ENCODE measurements at places on chromosomes 2 and 18.

GRCh38 chr2:126882736-126883665 lies 15.7 kb upstream of the TEX51 start:
- no peak for DNase-seq

- DNase-seq: peak; percentile 62
These were observed 7.4 kb upstream of the DUSP19 start for GRCh38 chr2:183070942-183071844.

GRCh38 chr2:63661076-63661475 lies 72.3 kb downstream of the MDH1 start:
- DNase-seq: peak; percentile 56

GRCh38 chr2:111936881-111937280 lies 38.5 kb downstream of the MERTK start:
- no peak for DNase-seq

DNA sequence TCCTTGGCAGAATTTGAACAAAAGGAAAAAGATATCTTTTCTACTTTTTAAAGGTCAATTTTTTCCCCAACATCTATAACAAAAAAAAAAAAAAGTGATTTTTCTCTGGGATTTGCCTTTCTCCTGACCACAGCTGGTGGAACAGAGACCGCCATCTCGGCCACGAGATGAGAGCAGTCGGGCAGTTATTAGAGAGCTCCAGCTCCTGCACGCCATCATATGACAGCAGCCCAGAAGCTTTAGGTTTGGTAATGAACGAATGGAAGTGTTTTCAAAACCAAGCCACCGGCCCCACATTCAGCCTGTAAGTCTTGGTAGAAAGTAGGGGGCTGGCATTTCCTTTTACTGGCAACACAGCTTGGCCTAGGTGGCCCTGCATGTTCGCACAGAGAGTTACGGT lies 94.9 kb upstream of the FZD7 start:
- DNase-seq: no peak

DNA sequence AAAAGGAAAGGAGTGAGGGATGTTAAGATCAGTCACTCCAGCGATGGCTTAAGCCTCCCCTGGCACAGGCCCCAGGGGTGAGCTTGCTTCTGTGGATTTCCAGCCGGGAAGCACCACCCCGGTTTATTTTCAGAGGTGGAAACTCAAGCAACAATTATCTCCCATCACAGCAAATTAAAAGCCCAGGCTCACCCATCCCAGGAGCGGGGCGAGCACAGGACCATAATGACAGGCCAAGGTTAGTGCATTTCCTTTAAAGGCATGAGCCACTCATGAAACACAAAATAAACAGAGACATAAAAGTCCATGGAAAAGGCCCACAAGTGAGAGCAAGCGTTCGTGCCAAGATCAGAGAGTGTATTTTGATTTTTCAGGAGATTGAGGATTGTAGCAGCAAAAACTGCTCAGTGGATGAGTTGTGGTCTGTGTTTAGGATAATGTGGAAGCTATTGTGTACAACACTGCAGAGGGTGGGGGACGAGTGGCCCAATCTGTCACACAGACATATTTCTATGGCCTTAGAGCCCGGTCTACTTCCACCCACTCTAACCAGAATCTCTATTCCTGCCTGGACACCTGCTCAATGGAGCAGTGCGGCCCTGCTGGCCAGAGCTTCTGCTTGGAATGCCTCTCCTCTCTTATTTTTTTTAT lies 111.4 kb upstream of the CDC42EP3 start:
- DNase-seq: peak; percentile 41

- DNase-seq: no peak
These were observed 11.2 kb upstream of the TRPM8 start for GRCh38 chr2:233905945-233906344.

DNA sequence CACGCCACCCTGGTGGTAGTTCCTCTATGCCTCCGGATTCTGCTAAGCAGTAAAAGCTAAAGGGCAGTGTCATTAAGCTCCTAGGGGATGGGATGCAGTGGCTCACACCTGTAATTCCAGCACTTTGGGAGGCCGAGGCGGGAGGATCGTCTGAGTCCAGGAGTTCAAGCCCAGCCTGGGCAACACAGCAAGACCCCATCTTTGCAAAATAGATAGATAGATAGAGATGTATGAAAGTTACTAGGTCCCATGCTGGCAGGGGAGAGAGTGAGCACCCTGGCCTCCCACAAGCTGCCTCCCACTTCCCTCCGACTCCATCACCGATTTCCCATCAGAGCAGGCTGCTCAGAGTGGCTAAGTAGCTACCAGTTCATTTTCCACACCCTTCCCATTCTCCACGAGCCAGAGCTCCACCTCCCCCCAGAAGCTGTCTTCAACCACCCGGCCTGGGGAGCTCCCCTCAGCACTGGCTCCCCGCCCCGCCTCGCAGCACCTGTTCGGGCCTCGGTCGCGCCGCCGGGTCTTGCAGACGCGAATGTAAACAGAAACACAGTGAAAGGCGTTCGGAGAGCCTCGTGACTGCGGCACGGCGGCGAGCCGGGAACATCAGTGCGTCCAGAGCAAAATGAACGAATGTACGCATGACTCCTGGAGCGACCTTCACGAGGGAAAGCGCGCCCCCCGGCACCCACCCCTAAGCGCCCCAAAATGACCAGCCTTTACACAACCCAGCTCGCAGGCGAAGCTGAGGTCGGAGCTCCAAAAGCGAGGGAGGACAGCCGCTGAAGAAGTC lies 598 bp upstream of the CEP68 start:
- DNase-seq: no peak

DNA sequence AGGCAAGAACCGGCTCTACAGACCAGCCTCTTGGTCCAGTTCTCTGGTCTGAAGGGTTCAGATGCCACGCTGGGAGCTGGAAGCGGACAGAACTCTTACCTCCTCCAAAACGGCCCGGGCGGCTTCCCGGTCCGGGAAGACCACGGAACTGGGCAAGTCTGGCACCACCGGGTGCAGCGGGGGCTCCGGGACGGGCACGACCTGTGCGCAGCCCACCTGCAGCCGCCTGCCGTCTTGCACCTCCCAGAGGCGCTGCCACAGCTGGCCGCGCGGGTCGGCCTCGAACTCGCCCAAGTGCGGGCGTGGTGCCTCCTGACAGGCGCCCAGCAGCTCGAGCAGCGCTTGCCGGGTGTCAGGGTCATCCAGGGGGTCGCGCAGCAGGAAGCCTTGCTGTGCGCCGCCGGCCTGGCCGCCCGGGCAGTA lies 773 bp downstream of the CMPK2 start:
- DNase-seq: no peak

GRCh38 chr18:75783566-75784281 lies 356.2 kb upstream of the SMIM21 start:
- no peak for DNase-seq

DNA sequence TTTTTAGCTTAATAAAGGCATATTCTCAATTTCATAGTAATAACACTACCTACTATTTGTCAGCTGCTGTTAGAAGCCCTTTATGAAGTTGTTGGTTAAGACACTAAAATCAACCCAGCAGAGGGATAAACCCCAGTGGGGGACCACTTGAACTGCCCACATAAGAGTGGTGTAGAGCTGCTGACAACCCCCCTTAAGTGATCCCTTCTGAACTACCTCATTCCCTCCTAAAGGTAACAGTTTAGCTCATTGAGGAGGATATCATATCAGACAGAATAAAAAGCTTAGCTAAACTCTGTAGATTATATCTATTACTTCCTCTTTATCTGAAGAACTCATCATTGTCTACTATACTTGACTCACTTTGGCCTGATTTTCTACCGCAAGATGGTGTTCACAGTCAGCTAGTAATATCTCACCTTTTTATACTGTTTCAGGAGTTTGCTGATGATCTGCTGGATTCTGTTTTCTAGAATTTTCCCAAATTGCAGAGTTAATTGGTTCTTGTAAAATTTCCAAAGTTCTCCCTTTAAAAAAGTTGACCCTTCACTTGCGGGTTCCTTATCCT lies 16.2 kb downstream of the GALM start:
- no peak for DNase-seq

DNA sequence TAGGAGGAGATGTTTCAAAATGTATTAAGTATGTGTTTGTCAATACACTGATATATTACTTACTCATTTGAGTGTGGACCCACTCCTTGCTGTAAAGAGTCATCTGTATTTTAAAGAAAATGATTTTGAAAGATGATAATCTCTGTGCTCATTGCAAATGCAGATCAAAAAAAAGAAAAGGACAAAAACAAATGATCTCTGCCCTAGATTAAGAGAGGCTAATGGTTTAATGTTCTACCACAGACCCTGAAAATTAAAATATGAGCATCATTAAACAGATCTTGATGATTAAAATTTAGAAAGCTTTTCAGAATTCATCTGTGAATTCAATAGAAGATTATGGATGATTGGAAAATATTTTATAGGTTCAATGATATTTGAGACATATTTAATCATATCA lies 136.5 kb downstream of the CNTNAP5 start:
- no peak for DNase-seq

GRCh38 chr2:30784682-30785081 lies 22.6 kb downstream of the CAPN13 start:
- DNase-seq: no peak

DNA sequence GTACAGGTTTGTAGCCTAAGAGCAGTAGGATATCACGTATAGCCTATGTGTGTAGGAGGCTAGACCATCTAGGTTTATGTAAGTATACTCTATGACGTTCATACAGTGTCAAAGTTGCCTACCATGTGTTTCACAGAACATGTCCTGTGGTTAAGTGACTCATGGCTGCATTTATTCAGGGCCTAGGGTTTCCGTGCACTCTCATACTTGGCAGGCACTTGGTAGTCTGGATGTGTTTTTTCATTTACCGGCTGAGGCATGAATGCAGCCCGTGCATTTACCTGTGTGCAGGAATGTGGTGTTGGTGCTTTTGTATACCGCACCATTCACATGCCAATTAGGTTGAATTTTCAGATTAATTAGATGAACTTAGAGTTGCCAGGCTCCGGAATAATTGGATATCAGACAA lies 43.4 kb downstream of the MYL12B start:
- peak; percentile 92 for DNase-seq

GRCh38 chr18:51020536-51020935 lies 9.5 kb upstream of the SMAD4 start:
- DNase-seq: no peak

GRCh38 chr2:55391155-55391554 lies 28.5 kb downstream of the CCDC88A start:
- no peak for DNase-seq

DNA sequence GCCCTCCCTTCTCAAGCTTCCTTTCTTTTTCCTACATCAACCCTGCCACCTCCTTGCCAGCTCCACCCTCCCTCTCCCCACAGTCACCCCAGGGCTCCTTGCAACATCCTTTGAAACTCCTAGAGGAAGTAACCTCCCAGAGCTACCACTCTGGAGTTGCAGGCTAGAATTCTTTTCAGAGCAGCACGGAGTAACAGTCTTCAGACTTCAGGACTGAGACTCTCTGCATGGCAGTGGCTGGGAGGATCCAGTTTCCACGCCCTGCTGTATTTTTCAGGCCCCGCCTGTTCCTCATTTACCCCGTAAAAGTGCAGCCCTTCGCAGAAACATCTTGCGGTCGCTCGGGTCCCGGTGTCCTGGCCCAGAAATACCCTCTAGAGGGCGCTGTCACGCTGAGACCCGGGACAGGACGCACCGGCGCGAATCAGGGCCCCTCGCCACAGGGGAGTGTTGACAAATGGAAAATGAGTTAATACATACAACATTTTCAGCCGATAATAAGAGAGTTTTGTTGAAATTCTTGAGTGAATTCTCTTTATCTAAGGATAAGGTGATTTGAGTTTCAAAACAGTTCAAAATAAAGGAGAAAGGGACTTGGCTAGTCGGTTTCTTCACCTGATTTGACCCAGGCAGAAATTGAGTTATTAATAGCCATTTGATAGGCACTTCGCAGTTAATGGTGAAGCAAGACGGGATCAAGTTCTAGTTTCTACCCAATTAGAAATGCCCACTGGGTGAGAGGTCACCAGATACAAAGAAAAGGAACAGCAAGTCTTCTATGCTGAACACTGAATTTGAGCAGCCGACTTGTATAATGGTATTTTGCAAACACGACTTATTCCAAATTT lies 18.5 kb upstream of the NTSR2 start:
- peak; percentile 93 for DNase-seq

- peak; percentile 93 for DNase-seq
These were observed 86.5 kb upstream of the EPB41L3 start for GRCh38 chr18:5630057-5630899.

DNA sequence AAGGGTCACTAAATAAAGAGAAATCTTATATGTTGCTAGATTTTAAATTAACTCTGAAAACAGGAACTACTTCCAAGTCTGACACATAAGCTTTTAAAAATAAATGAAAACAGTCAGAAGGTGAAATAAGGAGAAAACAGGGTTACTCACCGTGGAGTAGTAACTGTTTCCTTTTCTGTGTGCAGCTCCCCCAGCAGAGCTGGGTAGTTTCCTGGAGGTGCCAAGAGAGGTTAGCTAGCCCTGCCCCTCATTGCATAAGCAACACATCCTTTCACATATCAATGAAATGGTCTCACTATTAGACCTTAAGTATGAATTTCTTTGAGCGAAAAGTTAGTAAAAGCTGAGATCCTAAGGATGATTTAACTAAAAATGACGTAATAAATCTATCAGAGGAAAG lies 54.0 kb upstream of the GPR75 start:
- DNase-seq: peak; percentile 27

DNA sequence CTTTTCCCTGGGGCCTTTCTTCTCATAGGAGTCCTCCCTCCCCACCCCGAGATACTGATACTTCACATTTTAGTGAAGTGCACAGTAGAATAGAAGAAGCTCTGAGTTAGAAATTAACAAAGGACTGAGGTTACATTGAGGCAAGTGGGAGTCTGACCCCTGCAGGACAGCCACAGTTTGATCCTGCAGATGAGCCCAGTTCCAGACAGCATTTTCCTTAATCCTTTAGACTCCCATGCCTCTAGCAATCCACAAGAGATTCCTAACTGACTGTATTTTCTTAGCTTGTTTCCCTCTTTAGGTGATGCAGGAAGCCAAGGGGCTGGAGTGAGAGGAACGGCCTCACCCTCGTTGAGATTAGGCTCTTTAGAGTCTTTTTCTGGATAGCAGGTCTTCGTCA lies 204.0 kb downstream of the CYRIA start:
- no peak for DNase-seq

GRCh38 chr2:152585830-152586484 lies 131.3 kb downstream of the PRPF40A start:
- DNase-seq: peak; percentile 86

DNA sequence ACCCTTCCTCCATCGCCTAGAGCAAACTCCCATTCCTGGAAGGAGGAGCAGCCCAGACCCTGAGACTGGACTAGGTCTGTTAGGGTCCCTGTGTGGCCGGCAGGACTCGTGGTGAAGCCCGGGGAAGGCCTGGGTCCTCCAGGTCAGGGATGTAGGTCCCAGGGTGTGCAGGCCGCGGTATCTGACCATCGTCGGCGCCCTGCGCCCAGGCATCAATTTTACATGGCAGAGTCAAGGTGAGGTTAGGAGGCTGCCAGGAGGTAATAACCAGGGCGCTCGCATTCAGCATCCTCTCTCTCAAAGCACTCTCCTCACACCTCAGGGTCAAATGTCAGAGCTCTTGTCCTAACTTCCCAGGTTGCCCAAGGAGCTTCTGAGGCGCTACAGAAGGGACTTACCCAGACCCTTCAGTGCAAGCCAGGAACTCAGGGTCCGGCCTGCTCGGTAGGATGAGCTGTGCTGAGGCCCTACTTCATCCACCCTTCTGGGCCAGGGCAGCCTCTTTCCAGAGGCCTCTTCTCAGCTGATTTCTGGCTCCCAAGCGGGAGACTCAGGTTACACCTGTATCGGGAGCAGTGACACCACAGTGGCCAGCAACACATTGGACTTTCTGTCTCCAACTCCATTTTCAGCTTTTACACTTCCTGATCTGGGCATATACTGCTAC lies 628 bp downstream of the SH2D6 start:
- DNase-seq: no peak

- DNase-seq: no peak
These were observed 283 bp upstream of the RBBP8 start for GRCh38 chr18:22932885-22933205.

All from AG20443 (cell line).